ENCODE measurements at places on chromosomes 6 and 20.
A peak's percentile ranks its signal among the peaks of the same experiment; 100 is the strongest.

GRCh38 chr20:18513208-18513607 lies 5.5 kb downstream of the SEC23B start:
- no peak for DNase-seq

- no peak for DNase-seq
Observed at GRCh38 chr6:36350082-36350481, 13.4 kb upstream of the BNIP5 start.

DNA sequence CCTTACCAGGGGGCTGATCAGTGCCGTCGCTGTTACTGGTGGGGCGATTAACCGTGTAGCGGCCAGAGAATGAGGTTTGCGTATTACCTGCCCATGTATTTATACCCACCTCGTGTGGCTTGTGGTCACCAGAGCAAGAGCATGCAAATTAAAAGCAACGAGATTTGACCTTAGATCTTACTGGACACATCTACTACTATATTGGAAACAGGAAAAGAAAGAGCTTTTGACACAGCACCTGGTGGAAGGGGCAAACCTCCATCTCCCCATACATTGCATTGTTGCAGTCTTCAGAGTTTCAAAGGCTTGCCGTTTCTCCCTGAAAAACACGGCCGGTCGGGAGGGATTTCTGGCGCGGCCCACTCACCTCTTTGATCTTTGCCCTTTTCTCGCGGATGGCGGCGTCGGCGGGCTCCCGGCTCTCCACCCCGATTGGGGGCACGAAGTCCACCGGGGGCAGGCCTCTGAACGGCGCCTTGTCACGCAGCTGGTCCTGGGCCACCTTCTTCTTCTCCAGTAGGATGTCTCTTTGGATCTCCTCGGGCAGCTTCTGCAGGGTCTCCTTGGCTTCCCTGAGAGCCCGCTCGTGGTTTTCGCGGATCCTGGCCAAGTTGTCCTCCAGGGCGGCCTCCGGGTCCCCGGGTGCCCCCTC lies 1.3 kb downstream of the MAN1A1 start:
- no peak for DNase-seq

DNA sequence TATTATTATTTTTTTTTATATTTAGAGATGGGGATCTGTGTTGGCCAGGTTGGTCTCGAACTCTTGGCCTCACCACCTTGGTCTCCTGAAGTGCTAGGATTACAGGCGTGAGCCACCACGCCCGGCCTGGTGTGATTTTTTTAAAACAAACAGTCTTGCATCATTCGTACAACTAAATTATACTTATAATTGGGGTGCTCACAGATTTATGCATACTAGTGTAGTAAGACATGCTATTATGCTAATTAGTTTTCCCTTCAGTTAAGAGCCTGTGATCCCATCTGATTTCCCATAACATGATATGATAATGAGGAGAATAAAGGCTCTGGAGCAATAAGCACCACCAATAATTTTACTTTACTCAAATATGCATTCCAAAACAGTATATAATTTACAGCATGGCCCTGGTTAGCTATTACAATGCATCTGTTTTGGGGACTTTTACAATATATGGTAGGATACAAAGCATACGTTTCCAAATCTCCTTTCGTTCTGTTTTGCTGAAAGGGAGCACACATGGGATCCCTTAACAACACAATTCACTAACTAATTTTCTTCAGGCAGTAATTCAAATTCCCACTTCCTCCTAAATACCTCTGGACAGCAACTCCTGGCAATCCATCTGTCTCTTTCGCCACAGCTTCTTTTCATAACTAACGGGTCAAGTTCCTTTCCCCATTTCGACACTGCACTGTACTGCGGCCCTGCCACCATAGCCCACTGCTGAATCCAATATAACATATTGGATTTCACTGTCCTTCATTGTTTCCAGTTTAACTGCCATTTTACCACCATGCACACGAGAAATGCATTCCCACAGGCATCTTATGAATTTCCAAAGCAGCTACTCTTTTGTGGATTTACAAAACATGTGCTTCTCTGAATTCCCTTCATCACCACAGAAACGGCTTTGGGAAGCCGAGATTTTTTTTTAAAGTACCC lies 1.7 kb downstream of the NUDT3 start:
- DNase-seq, result peak; percentile 86

DNA sequence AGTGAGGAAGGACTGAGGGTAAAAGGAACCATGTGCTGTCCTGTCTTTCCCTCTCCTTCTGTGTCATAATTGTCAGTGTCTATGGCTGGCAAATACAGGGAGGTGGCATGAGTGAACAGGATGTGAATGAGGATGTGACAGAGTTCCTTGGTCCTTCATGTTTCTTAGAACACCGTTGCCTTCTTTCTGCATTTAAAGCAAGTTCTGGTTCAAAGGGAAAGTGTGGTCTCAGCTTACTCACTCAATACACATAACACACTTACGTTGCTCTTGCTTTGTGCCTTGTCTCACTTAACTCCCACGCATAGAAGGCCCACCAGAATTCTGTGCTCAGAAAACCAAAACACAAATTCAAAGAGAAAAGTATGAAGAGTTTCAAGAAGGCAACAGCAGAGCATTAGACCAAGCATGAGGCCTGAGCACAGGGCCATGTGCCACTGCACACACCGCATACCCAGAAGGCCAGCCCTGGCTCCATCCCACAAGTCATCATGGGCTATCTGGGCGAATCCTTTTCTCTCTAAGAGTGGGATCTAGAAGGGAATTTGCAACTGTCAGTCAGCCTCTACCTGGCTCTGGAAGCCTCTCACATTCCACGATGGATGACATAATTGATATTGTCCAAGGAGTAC lies 38.9 kb upstream of the SAYSD1 start:
- DNase-seq, result no peak

- DNase-seq, result no peak
Observed at GRCh38 chr6:158233214-158233795, 65.2 kb downstream of the GTF2H5 start.

DNA sequence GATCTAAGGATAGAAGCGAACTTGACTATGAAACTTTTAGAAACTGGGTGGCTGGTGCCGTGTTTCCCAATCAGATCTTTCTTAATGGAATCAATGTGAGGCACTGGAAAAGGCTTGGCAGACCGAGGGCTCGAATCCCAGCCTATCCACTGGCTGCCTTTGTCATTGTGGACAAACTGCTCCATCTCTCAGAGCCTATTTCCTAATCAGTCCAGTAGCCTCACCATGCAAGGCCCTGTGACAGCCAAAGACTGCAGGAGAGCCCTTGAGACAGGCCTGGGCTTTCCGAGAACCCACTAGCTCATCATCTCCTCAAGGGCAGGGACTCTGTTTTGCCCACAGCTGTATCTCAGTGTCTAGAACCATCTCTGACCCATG lies 43.4 kb downstream of the SPDEF start:
- no peak for DNase-seq

All from AG09319 (cell line).